ENCODE measurements at places on chromosomes 1 and 21.
A peak's percentile ranks its signal among the peaks of the same experiment; 100 is the strongest.

- peak; percentile 15 for DNase-seq
These were observed 195.0 kb upstream of the OLFM3 start for GRCh38 chr1:102191723-102192122.

- no peak for DNase-seq
These were observed 67.9 kb downstream of the SCMH1 start for GRCh38 chr1:41174170-41174569.

DNA sequence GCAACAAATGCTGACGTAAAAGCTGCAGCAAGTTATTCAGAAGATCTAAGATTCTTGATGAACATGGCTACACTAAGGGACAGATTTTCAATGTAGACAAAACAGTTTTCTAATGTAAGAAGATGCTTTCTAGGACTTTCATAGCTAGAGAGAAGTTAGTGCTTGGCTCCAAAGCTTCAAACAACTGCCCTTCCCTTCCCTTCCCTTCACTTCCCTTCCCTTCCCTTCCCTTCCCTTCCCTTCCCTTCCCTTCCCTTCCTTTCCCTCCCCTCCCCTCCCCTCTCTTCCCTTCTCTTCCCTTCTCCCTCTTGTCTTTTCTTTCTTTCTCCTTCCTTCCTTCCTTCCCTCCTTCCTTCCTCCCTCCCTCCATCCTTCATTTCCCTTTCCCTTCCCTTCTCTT is 365.3 kb upstream of the ADGRL4 start:
- no peak for DNase-seq

GRCh38 chr1:156096640-156097391 is 14.6 kb upstream of the MEX3A start:
- DNase-seq: peak; percentile 85

DNA sequence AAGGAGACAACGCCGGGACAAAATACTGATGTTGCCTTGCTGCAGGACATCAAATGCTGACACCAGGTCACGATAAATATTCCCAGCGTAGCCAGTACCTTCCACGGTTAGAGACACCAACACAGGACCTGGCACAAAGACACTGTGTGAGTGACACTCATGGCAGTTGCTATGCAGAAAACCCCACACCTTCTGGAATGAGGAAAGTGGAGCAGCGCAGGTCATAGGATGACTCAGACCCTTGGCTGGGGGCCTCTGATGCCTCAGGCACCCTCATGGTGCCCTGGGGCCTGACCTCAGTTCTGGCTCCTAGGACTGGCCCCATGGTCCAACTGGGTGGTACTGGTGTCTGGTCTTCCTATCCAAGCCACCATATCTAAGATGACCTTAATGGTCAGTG is 7.0 kb downstream of the DCST2 start:
- no peak for DNase-seq

DNA sequence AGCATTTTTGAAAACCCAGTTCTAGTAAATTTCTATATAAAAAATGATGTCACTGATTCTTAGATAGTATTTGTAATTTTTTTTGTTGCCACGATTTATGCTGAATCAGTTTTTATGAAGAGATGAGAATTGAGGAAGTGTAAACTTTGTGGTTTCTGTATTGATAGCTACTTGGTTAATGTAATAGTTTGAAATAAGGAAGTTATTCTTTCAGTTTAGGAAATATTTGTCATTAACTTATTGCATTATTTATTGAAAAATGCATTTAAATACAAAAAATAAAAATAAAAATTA is 97.8 kb downstream of the ZFYVE9 start:
- DNase-seq: peak; percentile 91

- DNase-seq: no peak
These were observed 13.2 kb downstream of the IFNLR1 start for GRCh38 chr1:24173638-24174575.

DNA sequence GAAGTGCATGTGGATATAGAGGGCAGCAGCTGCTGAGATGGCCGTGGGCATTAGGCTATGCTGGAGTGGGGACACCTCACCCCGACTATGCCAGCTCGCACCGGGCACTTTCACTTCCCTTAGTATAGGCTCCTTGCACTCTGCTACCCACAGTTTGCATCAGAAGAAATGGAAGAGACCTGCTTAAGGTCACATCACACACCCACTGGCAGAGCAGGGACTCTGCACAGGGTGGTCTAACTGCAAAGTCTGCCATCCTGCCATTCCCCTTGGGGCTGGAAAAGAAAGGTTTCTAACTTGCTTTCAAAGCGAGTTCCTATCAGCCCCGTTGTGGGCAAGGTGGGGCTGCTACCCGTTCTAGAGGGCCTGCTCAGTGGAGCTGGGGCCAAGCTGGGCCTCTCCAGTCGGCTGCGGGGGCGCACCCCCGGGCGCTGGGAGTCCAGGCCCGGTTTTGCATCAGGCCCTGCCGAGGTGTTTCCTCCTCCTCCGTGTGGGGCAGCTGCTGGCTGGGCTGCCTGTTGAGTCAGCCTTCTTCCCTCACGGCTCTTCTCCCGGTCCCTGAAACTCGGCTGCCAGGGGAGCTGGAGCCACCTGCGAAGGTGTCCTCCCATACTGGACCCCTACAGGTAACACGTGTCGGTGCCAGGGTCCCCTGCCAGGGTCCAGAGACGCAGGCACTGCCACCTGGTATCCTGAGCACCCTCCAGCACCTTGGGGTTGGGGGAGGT is at the start of gene SYTL1:
Gene SYTL1, plus strand, starts transcription at position 498 of the 728 bp plus-strand sequence. CDS start 3,313 bp downstream, outside the sequence.
- DNase-seq: peak; percentile 62

GRCh38 chr1:115363171-115363570 is 25.1 kb upstream of the NGF start:
- no peak for DNase-seq

GRCh38 chr1:1099506-1100183 is 16.2 kb downstream of the C1orf159 start:
- no peak for DNase-seq

DNA sequence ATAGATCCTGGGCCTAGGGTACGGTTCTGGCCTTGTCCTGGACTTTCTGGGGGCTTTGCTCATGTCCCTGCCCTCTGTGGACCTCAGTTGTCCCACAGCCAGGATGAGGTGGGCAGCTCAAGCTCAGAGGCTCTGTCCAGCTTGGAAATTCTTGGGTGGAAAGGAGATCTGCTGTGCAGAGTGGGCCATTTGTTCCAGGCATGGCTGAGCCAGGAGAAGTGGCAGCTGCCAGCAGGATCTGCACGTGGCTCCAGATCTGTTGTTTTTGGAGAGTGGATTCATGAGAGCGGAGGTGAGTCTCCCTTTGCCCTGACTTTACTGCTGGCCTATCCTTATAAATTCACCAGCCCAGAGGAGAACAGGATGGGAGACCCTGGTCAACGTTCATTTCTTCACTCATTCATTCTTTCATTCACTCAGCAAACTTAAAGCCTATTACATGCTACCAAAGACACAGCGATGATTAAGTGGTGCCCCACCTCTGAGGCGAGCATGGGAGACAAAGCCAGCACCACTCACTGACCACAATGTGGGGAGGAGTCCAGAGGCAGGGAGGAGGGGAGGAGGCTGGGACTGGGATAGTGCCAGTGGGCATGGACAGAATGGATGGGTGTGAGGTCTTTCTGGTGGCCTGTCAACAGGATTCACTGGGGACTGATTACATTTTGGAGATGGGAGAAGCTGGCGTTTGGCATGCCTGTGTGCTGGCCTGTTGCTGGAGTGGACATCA is 205.1 kb downstream of the TRABD2B start:
- no peak for DNase-seq

DNA sequence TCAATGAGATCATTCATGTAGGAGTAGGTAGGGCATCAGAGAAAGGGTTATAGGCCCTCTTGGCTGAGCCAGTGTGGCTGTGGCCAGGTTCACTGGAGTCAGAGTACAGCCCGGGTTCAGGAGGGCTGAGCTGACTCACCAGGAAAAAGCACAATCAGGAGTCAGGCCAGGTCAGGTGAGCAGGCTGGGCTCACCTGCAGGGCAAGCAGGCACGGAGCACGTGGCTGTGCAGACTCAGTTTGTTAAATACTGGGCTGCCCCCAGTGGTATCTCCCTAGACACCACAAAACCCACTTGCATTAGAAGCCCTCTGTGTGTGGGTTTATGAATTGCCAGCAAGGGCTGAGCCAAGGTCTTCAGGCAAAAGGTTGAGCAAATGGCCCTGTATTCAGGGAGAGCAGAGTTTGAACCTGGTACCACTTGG is 122.1 kb upstream of the SERBP1 start:
- DNase-seq: no peak

- DNase-seq: no peak
These were observed 19.9 kb downstream of the CLDN17 start for GRCh38 chr21:30146558-30147282.

- DNase-seq: no peak
These were observed 20.8 kb upstream of the TSNAX start for GRCh38 chr1:231507476-231508355.

GRCh38 chr1:59006289-59006658 is 222.4 kb upstream of the JUN start:
- DNase-seq: no peak

- DNase-seq: no peak
These were observed 115.1 kb downstream of the TOMM20 start for GRCh38 chr1:235013512-235013911.

- DNase-seq: no peak
These were observed 63.9 kb downstream of the LTN1 start for GRCh38 chr21:28928578-28929420.

- no peak for DNase-seq
These were observed 346.8 kb downstream of the RRAGC start for GRCh38 chr1:38512789-38513188.

- DNase-seq: no peak
These were observed 169.3 kb downstream of the GRIK3 start for GRCh38 chr1:36864823-36865601.

- no peak for DNase-seq
These were observed 6.3 kb downstream of the MRAP start for GRCh38 chr21:32304998-32305397.

- DNase-seq: no peak
These were observed 52.8 kb downstream of the TRIM11 start for GRCh38 chr1:228353601-228354371.

- no peak for DNase-seq
These were observed 66.2 kb downstream of the ATP2B4 start for GRCh38 chr1:203692565-203693470.

- no peak for DNase-seq
These were observed 494.5 kb upstream of the PBX1 start for GRCh38 chr1:164064501-164064900.

DNA sequence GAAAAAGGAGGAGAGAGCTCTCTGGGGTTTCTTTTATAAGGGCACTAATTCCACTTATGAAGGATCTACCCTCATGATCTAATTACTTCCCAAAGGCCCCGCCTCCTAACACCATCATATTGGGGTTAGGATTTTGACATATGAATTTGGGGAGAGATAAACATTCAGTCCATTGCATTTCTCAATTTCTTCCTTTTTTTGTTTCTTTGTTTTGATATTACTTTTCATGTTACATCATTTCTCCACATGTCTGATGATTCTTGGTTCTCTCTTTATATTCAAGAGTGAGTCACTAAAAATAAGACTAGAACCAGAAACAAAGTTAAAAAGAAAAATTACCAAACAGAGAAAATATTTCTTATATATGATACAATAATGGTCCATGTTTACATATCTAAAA is 63.2 kb upstream of the DUSP10 start:
- no peak for DNase-seq

DNA sequence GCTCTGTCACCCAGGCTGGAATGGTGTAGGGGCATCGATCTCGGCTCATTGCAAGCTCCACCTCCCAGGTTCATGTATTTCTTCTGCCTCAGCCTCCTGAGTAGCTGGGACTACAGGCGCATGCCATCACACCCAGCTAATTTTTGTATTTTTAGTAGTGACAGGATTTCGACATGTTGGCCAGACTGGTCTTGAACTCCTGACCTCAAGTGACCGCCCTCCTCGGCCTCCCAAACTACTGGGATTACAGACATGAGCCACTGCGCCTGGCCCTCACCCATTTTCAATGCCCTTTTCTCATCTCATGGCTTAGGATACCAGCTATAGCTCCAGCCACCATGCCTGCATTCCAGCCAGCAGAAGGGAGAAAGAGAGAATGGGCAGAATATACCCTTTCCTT is 12.9 kb upstream of the SOX13 start:
- DNase-seq: no peak
